ENCODE measurements at places on chromosomes 5 and 9.

GRCh38 chr5:20231040-20231439 lies 243.0 kb upstream of the CDH18 start:
- no peak for DNase-seq

GRCh38 chr5:176515396-176515795 lies 21.8 kb downstream of the RNF44 start:
- no peak for DNase-seq

DNA sequence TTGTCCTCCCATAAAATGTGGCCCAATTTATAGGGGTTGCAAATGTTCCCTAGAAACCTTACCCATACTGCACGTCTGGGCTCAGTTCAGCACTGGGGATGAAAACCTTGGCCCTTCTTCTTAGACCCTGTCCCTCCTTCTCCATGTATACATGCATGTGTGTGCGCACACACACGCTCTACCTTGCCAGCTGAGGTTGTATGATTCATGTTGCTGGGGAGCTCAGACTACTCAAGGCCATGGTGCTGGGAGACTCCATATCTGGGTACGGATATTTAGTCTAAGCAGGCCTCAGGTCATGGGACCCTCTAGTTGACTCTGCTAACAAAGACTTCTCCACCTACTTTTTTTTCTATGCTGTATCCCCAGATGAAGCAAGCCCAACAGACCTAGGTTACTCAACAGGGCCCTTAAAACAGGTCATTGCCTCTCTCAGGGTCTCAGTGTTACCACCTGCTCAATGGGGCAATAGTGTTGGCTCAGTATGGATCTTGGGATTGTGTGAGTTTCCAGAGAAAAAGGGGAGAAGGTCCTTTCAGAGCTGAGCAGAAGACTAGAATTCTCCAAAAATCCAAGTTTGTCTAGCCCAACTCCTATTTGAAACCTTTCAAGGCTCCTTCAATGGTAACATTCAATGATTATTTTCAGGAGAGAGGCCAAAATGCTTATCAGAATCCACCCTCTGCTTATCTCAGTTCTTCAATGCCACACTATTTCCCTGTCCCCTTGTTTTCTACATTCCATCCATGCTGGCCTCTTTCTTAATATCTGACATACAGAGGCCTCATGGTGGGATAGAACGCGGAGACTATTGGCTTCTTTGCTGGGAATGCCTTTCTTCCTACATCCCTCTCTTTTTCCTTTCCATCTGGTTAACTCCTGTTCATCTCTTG lies 123.6 kb upstream of the PITX1 start:
- DNase-seq: no peak

DNA sequence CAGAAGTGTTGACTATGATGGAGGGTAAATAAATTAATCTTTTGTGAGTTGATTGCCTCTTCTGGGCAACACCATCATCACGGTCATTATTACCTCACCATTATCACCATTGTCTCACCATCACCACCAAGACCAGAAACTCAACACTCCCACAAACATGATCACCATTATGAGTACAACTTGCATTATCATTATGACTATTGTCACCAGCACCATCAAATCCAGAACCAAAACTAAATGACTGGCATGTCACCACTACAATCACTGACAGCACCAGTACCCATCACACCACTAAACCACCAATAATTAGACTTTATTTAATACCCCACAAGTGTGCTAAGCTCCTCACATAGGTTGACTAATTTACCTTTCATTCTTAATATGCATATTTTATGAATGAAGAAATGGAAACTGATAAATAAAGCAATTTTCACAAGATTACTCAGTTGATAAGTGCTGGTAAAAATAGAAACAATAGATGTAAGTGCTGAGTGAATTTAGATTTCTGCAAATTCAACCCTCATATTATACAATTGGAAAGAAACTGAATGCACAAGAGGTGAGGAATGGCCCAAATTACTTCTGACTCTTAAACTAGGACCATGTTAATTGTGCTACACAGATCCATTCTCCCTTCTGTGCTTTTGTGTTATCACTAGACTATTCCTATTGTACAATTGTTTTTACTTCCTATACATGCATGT lies 517.8 kb upstream of the PAPPA start:
- no peak for DNase-seq
